ENCODE measurements at places on chromosomes 5 and 9.

DNA sequence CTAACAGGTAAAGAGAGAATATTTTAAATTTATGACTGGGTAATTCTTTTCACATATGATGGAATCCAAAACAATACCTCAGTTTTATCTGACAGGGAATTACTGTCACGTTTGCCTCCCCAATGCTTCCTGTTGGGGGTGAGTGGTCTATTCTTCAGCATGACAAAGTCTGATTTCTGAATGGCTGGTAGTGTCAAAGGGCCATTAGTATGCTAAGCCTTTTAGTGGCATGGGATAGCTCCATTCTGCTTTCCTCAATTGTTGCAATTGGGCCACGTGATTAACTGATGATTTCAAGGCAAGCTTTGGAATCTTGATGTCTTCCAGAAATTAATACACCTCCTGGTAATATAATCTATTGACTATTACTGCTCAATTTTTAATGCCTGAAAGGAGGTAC is 14.7 kb upstream of the NDUFS4 start:
- DNase-seq = no peak

- no peak for DNase-seq
These were observed 57.8 kb upstream of the RAI14 start for GRCh38 chr5:34598177-34598794.

- DNase-seq = no peak
These were observed 86.3 kb downstream of the PRR16 start for GRCh38 chr5:120550358-120550757.

GRCh38 chr5:3104429-3105060 is 353.1 kb upstream of the IRX2 start:
- DNase-seq = no peak

DNA sequence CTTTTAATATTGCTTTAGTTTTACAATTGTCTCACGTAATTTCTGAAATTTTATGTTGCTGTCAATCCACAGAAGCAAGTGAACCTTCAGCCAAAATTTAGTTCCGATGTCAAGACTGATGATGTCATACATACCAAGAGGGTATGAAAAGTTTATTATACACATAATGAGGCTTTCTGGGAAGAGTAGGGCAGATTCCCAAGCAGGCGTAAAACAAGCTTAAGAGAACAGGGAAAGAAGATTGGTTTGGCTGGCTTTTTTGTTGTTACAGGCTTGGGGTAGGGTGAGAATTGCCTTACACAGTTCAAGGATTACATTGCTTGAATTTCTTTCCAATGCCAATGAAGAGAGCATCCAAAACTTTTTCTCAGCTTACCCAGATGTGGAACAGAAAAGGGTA is 1962.9 kb upstream of the CDH6 start:
- no peak for DNase-seq

- DNase-seq = no peak
These were observed 11.9 kb downstream of the EEIG1 start for GRCh38 chr9:127968700-127969383.

GRCh38 chr5:149702934-149703646 is 27.0 kb upstream of the PPARGC1B start:
- no peak for DNase-seq

DNA sequence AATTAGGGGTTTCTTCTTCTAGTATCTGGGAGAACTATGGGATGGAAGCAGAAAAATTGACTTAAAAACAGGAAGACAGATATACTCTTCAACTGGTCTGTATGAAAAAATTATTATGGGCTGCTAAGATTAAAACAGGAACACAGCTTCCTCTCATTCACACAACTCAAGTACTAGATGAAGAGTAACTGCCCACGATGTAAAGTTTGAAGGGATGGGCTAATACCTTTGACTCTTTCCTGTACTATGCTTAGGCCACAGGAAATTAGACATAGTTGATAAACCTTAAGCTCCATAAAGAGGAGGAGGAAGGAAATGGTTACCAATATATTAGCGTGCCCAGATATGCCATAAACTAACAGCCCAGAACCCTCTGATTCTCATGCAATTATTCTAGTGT is 88.6 kb downstream of the ANKRD31 start:
- no peak for DNase-seq

DNA sequence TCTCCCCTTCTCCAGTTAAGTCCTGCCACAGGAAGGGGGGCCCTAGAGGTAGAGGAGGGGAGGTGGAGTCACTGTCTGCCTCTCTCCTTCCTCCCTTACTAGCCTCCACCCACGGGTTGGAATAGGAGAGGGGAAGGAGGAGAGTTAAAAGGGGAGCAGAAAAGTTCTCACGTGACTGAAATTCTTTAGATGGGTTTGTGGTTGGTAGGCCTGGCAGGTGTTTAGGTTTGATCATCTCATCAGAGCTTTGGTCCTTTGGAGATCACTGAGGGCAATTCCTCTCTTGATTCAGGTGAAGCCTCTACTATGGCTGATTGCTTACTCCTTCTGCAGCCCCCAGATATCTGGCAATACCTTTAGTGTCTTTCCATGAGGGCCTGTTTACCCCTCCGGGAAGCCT is 24.9 kb upstream of the C5orf63 start:
- DNase-seq = no peak

Data from stimulated activated CD8-positive, alpha-beta memory T cell treated with anti-CD3 and anti-CD28 coated beads, Interleukin-4, amount 100 ng/mL, for 1 hour (primary cell).